ENCODE measurements at places on chromosomes 1 and 21.

GRCh38 chr1:110200666-110201065, 9.4 kb upstream of the KCNC4 start:
- no peak for DNase-seq

- no peak for DNase-seq
Observed at GRCh38 chr1:227797144-227797543, 18.3 kb upstream of the PRSS38 start.

- no peak for DNase-seq
Observed at GRCh38 chr1:238790882-238791281, 595.5 kb upstream of the CHRM3 start.

DNA sequence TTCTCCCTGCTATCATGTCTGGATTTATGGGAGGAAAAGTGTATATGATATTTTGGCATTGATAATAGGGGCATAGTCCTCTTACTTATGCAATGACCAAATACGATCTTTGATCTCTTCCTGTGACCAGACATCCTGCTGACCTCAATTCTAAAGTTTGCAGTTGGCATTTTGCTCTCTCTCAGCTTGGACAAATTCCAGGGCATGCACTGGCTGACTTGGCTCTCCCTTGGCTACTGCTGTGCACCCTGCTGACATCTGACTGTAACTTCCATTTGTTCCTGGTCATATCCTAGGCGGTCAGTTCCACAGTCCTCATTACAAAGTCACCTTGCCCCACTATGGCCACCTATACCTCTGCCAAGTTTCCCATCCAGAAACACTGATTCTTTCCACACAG, 380.7 kb upstream of the NR5A2 start:
- no peak for DNase-seq

All from H9 (cell line).